ENCODE measurements at places on chromosomes 5 and 9.

- no peak for DNase-seq
Measured at GRCh38 chr5:69245031-69245430, 10.3 kb downstream of the CDK7 start.

GRCh38 chr5:112794410-112794809 lies 56.7 kb downstream of the APC start:
- DNase-seq, result no peak

- DNase-seq, result peak; percentile 50
Measured at GRCh38 chr5:2017540-2018389, 135.0 kb upstream of the IRX4 start.

GRCh38 chr5:138180183-138180782 lies 1.4 kb downstream of the KIF20A start:
- no peak for DNase-seq

GRCh38 chr5:15500325-15501001 lies 483 bp downstream of the FBXL7 start:
- DNase-seq, result no peak

DNA sequence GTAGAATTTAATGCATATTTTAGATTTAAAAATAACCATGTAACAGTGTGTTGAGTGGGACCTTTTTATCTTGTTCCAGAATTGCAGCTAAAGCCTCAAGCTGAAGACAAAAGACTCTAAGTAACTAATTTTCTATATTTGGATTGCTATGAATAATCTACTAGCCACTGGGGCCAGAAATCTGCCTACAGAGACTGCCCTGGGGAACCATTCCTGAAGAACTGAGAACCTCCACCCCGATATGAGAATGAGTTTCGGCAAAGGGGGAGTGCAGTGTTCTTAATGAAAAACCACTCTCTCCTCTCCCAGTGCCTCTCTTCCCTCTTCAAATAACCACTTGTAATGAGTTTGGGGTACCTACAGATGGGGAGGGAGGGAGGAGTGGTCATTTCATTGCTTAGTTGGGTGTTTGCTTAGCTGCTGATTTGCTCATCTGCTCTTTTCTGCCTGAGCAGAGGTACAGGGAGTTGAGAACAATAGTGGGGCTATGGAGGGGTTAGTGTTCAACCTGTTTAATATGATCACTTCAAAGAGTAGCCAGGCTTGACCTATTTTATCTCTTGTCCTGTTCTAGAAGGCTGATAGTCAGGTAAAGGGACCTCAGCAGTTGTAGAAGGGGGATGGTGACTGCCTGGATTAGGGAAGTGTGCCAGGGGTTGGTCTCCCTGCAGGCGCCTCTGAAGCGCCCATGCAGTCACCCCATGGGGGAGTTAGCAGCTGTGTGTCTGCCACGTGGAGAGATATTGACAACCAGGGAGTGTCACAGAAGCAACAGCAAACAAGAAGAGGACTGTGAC lies 47.7 kb downstream of the ATG10 start:
- no peak for DNase-seq

- peak; percentile 67 for DNase-seq
Measured at GRCh38 chr5:157596487-157596886, 20.9 kb upstream of the ADAM19 start.

All from stimulated activated CD4-positive, alpha-beta T cell treated with anti-CD3 and anti-CD28 coated beads, Interleukin-15, amount 100 ng/mL, for 24 hours (primary cell).